Pancreas (tissue), 10 donors: ENCODE measurements at places on chromosomes 12 and 14.

DNA sequence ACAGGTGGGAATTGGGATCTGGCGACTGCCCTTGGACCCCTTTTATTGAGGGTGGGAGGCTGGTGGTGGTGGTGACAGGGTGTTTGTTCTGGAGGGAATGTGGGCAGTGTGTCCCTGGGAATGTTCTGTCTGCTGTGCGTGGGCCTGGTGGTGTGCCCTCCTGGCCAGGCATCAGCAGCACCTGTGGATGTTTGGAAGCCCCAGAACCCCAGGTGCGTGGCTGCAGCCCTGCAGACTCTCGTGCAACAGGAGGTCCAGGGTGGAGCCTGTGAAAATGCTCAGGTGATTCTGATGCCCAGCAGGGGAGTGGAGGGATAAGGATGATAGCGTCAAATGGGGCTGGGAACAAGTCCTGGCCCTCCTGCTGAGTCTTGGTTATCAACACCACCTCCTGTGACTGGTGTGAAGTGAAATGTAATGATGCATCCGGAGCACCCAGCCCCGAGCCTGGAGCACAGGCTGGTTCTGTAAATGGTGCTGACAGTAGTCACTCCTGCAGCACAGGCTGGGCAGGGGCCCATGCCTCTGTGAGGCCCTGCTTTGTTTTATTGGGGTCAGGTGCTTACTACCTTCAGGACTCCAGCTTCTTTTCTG is 176.6 kb downstream of the TSPAN9 start:
- DNase-seq, result no peak

DNA sequence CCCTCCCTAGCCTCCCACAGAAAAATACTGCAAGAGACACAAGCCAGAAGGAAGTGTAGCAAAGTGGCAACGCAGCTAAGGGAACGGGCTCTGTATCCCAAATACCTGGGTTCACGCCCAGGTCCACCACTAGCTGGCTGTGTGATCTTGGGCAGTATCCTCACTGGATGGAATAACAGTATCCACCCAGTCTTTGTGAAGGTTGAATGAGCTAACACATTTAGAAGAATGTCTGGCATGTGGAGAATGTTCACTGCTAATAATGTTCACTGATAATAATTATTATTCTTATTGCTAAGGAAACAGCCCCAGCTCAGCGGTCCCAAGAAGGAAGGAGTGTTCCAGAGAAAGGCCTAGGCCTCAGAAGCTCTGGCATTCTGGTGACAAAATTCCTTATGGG is 70.9 kb downstream of the VWF start:
- DNase-seq, result no peak

DNA sequence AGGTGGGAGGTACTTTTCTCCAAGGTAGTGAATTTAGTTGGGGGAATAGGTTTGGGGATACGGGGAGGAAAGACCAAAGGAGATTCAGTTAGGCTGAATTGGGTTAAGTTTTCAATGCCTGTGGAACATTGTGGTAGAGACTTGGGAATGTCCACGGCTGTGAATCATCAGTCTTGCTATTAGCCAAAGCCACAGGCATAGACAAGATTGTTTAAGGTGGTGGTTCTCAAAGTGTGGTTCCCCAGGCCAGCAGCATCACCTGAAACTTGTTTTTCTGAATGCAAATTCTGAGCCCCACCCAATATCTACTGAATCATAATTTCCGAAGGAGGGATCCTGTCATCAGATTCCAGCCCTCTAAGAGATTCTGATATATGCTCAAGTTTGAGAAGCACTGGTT is 316.2 kb downstream of the EGLN3 start:
- no peak for DNase-seq

GRCh38 chr12:47367912-47368537 is 288.3 kb upstream of the AMIGO2 start:
- no peak for DNase-seq

DNA sequence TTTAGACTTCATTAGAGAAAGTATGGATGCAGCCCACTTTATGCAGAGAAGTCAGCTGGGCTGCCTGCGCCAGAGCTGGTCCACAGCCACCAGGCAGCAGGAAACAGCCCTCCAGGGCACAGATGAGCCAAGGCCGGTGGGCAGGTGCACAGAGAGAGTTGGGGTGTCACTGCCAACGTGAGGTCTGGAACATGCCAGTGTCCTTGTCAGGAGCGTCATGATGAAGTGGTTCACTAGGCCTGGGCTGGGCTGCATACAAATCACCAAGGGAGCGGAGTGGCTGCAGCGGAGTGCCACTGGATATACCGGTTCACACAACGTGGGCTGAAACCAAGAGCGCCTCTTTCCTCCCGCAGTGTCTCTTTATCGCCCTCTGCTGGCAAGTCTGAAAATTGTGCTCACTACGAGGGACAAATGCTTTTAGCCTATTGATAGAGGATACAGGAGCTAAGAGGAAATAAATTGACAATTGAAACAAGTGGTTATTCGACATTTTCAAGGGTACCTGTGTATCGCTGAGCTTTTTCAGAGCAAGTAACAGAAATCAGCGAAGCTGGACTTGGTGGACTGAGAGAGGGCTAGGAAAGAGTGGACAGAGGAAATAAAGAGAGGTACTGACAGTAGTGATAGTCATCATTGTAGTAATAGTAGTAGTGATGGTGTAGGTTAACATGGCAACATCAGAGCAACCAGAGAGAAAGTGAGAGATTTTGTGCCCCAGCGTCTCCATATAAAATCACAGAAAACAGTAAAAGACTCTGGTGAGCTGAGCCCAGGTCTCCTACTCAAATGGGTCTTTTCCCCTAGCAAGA is 52.0 kb upstream of the ITPR2 start:
- peak; percentile 81 for DNase-seq

DNA sequence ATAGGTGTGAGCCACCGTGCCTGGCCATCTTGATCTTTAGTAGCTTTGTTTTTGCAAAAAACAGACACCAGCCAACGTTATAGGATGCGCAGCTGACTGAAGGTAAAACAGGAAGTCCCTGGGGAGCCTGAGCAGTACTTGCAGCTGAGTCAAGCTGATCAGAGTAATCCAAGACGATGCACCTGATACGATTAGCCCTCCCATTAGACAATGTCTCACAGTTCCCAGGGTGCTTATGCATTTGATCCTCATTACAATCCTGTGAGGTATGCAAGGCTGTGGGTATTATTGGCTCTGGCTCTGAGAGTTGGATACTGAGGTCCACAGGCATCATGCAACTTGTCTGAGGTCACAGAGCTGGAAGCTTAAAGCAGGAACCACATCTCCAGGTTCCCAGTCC is 8.1 kb downstream of the KRT18 start:
- no peak for DNase-seq

DNA sequence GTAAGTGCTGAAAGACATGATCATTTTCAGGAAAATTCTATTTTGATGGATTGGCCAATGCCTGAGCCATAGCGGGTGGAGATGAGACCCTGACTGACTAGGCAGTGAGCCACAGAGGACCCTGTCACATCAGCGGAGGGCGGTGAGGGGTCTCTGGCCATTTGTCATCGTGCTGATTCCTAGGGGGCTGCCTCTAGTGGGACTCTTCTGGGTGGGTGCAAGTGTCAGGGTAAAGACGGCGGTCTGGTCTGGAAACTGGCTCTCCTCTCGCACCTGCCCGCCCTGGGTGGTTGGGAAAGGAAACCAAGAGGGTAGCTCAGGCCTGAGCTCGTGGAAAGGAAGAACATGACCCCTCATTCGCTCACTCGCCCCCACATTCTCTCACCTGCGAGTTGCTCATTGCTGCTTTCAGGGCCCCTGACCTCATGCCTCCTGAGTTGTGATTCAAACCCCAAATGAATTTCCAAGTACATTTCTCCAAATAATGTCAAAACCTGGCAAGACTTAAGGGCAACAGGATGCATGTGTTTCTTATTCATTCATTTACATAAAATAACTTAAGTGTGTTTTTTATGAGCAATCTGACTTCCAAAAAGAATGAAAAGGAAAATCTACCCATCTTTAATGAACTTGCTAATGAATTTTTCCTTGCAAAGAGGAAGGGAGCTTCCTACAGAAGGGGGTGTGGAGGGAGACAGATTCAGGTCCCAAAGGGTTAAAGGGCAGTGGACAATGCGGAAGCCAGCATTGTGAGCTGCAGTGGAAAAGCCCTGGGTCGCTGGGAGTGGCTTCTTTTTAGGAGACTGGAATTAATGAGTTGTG is 12.8 kb downstream of the MEG3 start:
- no peak for DNase-seq

DNA sequence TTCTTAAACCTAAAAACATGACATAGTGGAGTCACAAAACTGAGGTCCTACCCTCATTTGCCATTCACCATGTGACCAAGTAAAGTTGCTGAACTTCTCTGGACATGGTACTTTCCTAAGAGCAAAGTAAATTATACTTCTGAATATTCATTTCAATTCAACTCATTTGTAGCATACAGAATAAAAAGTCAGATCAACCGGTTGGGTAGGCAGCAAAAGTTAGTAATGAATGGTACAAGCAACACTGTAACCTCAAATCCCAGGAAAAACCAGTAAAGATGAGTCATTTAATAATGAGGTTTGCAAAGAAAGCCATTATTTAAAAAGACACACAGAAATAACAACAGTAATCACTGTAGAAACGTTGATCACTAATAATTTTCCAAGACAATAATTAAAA is 8.7 kb downstream of the POLE2 start:
- no peak for DNase-seq

DNA sequence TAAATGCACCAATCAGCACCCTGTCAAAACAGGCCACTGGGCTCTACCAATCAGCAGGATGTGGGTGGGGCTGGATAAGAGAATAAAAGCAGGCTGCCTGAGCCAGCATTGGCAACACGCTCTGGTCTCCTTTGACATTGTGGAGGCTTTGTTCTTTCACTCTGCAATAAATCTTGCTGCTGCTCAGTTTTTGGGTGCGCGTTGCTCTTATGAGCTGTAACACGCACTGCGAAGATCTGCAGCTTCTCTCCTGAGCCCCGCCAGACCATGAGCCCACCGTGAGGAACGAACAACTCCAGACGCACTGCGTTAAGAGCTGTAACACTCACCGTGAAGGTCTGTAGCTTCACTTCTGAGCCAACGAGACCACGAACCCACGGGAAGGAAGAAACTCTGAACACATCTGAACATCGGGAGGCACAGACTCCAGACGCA is 8.4 kb upstream of the PIANP start:
- no peak for DNase-seq

DNA sequence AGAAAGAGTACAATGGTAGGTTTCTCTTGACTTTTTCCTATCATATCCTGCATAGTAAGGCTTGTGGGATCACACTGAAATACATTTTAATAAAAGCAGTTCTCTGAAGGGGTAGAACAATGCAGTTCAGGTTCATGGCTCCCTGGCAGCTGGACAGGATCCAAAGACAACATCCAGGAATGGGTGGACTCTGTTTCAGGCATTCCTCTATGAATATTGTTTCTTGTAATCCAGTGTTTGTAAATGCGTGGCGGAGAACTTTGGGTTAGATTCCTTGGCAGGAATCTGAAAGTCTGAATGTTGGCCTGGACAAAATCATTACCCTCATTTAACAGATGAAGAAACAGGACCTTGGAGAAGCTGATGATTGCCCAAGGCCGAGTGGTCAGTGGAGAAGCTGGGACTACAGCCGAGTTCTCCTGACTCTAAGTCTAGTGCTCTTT is 43.5 kb downstream of the SYNE2 start:
- peak; percentile 53 for DNase-seq

DNA sequence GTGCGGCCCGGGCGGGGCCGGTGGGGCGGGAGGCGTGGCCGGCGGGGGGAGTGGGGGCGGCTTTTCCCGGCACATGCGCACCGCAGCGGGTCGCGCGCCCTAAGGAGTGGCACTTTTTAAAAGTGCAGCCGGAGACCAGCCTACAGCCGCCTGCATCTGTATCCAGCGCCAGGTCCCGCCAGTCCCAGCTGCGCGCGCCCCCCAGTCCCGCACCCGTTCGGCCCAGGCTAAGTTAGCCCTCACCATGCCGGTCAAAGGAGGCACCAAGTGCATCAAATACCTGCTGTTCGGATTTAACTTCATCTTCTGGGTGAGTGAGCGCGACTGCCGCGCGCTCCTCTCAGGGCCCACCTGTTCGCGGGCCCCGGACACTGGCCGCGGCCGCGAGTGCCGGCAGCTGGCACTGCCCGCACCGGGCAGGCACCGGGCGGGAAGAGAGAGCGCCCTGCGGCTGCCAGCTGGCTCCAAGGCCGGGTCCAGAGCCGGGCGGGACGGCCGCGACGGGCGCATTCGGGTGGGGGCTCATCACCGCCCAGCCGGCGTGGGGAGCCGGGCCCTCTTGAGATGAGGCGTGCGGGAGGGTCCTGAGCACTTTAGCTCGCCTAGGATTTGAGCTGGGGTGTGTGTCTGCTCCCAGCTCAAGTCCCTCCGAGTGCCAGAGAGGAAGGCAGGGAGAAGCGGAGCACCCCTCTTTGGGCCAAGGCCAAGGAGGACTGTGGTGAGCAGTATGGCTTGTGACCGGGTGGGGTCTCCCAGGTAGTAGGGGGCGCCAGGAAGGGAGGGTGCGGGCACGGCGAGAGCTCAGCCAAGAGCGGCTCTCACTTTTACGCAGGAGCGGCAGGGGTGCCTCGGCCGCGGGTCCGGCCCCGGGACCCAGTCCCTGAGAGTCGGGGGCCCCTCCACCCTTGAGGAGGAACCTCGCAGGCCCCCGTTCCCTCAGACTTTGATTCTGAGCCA is at the start of gene CD9:
Gene CD9, plus strand, starts transcription at position 145 of the 957 bp plus-strand sequence. Its CDS starts 100 bp downstream, at position 245.
- DNase-seq, result peak; percentile 87

- DNase-seq, result no peak
Measured at GRCh38 chr12:55256831-55257230, 12.4 kb downstream of the OR6C74 start.

DNA sequence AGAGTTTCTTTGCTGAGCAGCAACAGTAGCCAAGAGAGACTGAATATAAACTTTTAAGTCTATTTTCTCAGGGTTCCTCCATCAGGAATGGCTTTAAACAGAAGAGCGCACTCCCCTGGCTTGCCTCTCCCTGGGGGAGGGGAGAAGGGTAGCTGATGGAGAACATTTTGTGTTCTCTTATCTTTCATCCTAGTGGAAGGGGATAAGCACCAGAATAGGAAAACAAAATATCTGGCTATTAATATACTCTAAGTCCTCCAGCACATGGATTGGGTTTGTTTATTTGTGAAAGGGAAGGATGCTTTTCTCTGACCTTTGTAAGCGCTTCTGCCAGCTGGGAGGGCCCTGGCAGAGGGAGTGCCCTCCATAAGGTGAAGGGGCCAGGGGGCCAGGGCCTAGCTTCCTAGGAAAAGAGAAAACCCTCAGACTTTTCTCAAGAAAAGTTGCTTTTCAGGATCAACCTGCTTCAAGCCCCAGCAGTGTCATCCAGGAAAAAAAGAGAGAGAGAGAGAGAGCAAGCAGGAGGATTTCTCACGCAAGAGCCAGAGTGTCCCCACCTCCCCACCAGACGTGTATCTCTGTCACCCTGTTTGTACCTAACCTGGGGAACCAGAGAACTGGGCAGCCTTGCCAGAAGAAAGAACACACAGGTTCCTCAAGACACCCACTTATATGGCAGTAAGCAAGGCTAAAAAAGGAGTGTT is 34.3 kb upstream of the ATP2A2 start:
- DNase-seq, result no peak

DNA sequence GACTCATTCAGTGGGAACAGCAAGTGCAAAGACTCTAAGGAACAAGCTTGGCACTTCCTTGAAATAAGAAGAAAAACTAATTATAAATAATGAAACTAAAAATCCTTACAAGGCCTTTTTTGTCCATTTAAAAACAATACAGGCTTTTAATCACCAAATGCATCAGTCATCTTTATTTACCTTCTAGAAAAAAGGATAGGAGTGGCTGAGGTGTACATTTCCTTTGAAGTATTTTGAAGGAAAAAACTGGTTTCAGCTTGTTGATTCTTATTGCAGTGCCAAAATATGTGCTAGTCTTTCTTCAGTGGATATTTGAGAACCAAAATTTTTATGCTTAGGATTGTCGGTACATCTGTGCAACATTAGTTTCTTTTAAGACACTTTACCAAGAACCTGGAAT is 29.8 kb downstream of the MED21 start:
- DNase-seq, result no peak
